D341Med (cell line): ENCODE measurements at places on chromosomes 7 and 10.

DNA sequence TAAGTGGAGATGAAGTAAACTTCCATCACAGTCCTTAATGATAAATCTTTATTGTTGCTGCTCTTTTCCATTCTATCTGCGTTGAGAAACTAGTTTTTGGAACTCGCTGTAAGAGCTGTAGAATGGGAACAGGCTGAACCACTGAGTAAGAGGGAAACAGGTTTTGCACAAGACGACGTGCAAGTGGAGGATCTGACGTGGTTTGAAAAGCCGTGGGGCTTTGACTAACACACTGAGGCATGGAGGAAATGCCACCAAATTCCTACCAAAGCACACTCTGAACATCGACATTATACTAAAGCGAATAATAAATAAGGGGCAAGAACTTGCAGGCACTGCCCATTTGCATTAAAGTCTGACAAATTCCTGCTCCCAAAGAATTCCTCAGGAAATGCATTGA lies 160.6 kb downstream of the KLF6 start:
- no peak for DNase-seq

DNA sequence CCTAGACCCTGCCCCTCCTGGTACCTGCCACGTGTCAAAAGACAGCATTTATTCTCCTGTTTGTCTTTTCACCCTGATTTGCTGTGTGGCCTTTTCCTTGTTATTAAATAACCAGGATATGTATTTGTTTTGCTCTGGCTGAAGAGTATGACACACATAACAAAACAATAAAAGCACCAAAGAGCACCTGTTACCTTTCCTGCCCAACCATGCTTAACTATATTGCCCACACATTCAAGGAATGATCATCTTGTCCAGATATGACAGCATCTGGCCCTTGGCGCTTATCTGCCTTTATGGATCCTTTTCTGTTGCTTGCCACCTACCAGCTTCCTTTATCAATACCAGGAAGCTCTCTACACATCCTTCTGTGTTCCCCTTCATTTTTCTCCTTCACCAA lies 357.7 kb downstream of the FGFR2 start:
- DNase-seq: no peak

DNA sequence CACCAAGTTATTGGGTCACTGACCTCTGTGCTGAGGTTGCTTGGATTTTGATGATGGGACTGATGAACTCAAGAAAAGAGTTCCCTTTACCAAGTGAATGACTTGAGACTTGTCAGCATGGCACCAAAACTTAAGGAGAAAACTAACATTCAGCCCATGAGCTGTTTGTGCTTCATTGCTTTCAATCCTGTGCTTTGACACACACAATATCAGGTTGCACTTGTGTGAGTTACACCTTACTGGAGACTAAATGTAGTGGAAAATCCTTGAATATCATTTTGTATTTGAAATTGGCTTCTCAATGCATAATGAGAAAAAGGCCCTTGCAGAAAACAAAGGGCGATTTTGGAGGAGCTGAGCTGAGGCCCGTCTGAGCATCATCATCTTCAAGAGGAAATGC lies 2.7 kb downstream of the BAG3 start:
- DNase-seq: no peak

DNA sequence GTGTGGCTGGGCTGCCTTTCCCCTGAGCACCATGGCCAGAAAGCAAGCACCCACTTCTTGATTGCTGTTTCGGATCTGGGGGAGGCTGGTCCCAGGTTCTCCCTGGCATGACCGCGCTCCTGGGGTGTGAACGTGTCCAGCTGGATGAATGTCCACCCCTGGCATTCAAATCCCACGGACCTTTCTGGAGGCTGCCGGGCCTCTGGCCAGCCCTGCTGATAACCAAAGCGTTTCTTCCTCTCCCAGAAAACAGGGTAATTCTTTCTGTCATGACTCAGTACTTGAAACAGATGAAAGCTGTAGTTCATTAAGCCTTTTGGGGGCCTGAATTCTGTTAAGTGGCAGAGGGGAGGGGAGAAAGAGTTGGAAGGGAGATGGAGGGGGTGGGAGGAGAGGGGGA lies 73.1 kb upstream of the SAMD8 start:
- no peak for DNase-seq

- no peak for DNase-seq
These were observed 288.2 kb upstream of the MAGI2 start for GRCh38 chr7:79741684-79742083.

GRCh38 chr7:37162106-37162505 lies 286.6 kb downstream of the ELMO1 start:
- DNase-seq: no peak
